DND-41 (cell line): ENCODE measurements at places on chromosomes 11 and 22.

DNA sequence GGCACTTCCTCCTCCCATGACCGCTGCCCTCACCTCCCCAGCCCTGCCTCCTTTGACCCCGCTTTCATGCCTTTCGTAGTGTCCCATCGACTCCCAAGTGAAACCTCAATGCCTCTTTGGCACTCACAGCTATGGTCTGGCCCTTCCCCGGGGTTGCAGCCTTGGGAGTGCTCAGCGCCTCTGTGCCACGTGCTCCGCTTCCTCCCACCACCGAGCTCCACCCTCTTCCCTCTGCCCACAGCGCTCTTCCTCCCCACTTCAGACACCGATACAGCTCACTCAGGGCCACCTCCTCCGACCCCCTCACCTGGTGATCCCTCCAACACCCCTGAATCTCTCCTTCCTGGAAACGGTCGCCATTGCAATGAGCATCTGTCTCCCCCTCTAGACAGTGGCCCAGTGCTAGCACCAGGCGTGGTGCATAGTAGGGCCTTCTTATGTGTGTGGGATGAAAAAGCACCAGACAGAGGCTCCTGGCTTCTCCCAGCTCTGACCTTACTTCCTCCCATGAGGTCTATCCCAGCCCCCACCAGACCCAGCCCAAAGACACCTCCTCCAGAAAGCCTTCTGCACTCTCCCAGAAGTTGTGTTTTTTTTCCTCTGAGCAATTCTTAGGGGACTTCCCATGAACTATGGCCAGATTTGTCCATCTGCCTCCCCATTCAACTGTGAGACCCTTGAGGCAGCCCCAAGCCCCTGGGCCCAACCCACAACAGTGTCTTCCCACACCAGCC, 16.4 kb upstream of the SCGB1A1 start:
- DNase-seq: peak; percentile 19

- no peak for DNase-seq
Observed at GRCh38 chr11:118560806-118561205, 4.9 kb downstream of the IFT46 start.

DNA sequence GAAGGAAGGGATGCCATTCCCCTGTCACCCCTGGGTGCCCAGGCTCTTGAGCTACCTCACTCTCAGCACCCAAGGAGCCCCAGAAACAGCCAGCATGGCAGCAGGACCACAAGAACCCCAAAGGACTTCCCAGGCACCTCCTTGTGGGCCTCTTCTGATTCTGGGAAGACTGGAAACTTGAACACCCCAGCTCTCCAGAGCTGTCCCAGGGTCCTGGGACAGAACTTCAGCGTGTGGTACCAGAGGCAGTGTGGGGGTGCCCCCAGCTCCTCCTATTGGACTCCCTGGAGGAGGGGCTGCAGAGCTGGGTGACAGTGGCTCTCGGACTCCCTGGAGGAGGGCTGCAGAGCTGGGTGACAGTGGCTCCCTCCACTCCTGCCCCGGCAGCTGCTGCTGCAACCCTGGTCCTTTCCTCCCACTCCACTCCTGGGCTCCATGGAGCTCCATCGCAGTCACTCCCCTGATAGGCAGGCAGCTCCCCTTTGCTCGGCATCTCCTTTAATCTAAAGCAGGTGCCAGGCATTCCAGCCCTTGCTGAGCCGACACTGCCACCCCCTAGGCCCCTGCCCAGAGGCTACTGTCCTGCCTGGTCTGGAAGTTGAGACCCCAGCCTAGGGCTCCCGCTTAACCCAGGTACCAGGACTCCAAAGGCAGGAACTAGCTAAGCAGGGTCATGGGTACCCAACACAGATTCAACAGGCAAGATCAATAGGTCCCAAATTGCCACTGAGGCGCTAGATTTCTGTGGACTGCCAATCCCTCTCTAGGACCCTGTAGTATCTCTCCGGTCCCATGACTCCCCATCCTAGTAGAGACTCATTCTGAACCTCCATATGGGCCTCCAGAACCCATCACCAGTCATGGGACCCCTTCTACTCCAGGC, 2.7 kb downstream of the BCL9L start:
- DNase-seq: no peak

DNA sequence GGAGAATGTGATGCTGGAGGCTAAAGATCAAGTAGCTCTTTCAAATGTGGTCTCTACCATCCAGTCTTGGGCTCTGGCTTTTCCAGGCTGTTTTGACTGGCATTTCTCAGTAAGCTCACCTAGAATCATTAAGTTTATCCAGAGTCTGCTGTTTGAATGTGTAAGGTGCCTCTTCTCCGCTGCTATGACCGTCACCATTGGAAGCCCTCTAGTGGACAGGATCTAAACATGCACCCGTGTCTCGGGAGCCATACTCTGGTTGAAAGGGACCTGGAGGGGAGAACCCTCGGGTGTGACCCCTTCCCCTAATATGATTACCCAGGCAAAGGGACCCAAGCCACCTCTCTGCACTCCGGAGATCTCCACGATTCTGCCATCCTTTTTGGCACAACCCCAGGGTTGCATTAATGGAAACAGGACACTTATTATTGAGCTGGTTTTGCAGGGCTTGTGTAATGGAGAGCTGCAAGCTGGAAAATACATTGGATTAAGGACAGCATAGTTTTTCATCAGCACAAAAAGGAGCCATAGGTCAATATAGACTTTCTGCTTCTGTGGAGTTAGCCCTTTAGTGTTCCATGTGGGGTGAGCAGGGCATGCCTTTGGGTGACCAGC, 191.0 kb upstream of the LARGE1 start:
- DNase-seq: peak; percentile 10

GRCh38 chr11:46918083-46918787, at the start of gene LRP4:
Gene LRP4, minus strand, starts transcription at chr11:46918550. Its CDS starts 171 bp downstream, at chr11:46918379.
- DNase-seq: peak; percentile 51

GRCh38 chr11:18748766-18749365, 22.9 kb upstream of the IGSF22 start:
- no peak for DNase-seq

DNA sequence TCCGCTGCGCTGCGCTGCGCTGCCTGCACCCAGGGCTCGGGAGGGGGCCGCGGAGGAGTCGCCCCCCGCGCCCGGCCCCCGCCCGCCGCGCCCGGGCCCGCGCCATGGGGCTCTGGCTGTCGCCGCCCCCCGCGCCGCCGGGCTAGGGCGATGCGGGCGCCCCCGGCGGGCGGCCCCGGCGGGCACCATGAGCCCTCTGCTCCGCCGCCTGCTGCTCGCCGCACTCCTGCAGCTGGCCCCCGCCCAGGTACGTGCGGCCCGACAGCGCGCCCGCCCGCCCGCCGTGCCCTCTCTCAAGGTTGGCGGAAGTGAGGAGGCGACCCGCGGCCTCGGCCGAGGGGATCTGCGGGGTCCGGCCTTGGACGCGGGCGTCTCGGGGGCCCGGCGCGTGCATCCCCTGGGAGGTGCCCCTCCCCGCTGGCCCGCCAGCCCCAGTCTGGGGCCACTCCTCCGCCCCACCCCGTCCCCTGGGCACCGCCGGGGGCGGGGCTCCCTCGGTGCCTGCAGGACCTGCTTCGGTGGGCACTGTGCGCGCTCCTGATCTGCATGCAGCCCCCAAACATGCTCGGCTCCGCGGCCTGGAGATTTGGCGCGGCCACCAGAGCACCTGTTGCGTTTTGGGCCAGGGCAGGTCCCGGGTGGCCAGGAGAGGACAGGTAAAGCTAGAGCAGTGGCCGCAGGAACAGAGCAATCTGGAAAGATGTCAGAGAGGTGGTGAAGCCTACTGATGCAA, 429 bp downstream of the VEGFB start:
- peak; percentile 67 for DNase-seq
